ENCODE measurements at places on chromosomes 7 and 10. TPM values are rescaled to one million over a fixed set of nuclear protein-coding genes. Genes with fewer than 3 reads are reported as not detected.

TBL2 gene
- 68.6 TPM for total RNA-seq

PLEKHS1 gene
- not detected for total RNA-seq

- no peak for DNase-seq
These were observed 10.4 kb upstream of the NXPH1 start for GRCh38 chr7:8423057-8423456.

DNA sequence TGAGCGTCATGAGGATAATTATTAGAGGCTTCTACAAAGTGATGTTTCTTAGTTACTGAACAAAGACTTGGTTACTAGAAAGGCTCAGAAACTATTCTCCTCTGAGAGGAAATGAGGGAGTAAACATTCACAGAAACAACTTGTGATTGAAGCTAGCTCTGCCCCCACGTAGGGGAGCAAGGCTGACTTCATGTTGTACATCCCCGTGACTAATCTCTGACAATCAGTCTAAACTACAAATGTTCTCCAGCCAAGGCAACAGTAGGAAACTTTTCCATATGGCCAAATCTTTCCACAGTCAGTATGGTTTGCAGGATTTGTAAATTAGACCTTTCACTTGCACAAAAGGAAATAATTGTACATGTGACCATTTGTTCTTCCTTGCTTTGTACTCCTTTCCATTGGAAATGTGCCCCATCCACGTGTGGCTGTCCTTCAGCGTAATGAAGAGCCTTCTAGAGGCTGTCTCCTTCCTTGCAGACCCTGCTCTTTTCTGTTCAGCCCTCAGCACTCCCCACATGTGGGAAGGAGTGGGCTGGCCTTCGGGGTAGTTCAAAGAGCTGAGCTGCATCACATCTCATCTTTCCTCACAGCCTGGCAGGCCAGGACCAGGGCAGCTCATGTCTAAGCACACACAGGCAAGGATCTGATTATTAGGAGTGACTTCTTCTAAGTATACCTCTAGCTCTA is 93.5 kb downstream of the PCGF5 start:
- DNase-seq = peak; percentile 54

GRCh38 chr7:45187946-45188411 is 30.4 kb downstream of the RAMP3 start:
- DNase-seq = no peak

- no peak for DNase-seq
These were observed 117.9 kb upstream of the COL1A2 start for GRCh38 chr7:94276795-94277194.

DNA sequence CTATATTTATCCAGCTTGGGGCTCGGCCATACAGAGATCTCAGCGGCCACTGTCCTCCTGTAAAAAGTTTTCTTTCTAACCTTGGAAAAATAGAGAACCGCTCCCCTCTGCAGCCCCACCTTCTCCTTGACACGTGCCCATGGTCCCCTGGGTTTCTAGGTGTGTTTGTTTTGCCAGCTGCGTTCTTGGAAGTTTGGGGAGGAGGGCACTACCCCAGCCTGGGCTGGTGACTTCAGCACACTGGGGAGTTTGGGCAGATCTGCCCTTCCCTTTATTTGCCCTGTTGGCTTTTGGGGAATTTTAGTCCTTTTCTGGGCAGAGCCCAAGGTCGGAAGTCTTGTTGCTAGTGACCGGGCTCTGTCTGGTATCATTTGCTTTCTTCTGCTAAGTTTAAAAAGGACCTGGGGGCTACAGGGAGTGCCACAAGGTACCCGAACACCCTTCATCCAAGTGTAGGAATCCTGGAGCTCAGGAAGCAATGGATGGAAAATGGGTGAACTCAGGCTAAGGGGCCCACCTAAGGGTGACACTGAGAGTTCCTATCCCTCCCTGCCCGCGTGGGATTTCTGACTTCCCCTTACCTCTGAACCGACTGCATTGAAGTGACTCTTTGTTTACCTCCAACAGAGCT is 1.7 kb downstream of the ADAMTS14 start:
- no peak for DNase-seq

DNA sequence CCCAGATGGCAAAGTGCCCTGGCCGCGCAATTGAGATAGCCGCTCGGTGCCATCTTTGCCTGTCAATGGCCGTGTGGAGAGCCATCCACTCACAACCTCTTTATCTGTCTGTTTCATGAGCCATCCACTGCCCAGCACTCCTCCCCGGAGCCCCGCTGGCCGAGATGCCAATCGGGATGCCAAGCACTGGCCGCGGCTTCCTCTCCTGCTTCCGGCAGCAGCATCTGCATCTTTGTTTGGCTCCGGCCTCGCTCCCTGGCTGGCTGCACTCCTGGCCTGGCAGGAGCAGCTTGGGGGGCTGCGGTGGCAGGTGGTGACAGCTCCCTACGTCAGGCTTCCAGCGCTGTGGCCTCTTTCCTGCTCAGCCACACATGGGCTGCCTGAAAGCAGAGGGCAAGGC is 231.7 kb downstream of the USP6NL start:
- peak; percentile 49 for DNase-seq

Data from MG63 (cell line).